Midbrain (tissue), 1 donor: ENCODE measurements at places on chromosomes 6 and 20.

DNA sequence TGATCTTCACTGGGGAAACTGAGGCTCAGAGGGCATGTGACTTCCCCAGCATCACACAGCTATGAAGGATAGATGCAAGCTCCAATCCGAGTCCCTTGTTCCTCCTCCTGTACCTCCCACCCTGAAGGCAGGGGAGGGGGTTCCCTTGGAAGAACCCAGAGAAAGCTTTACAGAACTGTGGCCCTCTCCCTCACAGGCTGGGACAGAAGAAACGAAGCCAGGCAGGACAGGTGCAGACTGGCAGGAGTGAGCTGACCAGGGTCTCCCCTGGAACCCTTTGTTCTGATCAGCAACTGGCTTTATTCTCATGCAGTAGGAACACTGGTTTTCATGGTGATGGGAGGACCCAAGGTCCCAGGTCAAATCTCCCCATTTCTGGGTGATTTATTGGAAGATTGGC lies 90.2 kb downstream of the TMEM242 start:
- DNase-seq = no peak

DNA sequence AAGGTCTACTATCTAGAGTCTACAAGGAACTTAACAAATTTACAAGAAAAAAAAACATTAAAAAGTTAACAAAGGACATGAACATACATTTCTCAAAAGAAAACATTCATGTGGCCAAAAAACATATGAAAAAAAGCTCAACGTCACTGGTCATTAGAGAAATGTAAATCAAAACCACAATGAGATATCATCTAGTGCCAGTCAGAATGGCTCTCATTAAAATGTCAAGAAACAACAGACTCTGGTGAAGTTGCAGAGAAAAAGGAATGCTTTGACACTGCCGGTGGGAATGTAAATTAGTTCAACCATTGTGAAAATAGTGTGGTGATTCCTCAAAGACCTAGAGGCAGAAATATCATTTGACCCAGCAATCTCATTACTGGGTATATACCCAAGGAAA lies 48.3 kb downstream of the OGFRL1 start:
- no peak for DNase-seq

GRCh38 chr6:13311155-13311554 lies 17.2 kb downstream of the TBC1D7 start:
- no peak for DNase-seq

- no peak for DNase-seq
Observed at GRCh38 chr6:163635731-163636364, 221.3 kb downstream of the QKI start.

GRCh38 chr6:42026540-42026939 lies 23.8 kb upstream of the TAF8 start:
- DNase-seq = no peak

- no peak for DNase-seq
Observed at GRCh38 chr6:156053626-156054025, 598.0 kb upstream of the NOX3 start.

DNA sequence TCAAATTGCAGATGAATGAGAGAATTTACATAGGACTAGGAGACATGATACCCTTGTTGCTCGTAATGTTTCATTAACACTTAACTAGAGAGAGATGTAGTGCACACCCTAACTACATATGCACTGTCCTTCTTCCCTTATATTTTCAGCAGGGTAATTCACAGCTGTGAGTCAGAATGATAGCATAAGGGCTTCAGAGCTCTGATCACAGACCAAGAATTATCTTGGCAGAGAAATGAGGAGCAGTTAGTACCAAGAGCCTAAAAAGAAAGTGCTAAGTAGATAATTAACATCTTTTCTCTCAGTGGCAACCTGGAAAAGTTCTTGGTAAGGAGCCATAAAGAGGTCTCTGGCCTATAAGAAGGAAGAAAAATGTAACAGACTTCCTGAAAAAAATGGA lies 35.8 kb downstream of the GRIK2 start:
- no peak for DNase-seq

DNA sequence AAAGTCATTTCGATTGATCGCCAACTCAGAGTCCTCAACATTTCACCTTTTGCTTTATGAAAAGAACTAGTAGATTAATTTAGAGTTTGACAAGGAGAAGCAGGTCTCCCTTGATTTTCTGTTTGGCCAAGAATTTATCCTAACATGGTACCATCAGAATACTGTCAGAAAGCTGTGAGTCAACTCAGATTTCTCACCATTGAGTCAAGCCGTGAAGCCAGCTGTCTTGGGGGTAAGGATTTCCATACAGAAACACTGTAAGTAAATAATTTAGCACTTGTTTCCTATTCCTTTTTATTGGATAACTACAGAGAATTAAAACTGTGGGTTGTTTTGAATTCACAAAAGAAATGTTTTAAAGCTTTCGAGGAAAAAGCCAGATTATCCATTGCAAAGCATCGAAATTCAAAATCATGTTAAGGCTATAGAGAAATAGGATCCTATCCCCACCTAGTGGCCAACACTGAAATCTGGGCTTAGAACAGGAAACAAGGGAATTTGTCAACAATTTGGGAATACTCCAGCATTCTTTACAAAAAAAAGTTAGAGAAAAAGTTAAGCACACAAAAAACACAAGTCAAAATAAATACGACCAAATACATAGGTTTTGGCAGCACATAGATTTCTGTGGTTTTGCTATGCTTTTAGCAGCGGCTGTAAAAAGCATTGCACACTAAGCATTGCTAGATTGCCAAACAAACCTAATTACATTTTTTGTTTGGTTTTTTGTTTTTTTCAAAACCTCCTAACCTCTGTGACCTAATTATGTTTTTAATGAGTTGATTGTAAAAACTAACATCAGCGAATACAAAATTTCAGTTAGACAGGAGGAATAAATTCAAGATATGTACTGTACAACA lies 44.2 kb downstream of the COL11A2 start:
- DNase-seq = peak; percentile 60

- no peak for DNase-seq
Observed at GRCh38 chr6:83518816-83519480, 6.6 kb downstream of the PRSS35 start.

DNA sequence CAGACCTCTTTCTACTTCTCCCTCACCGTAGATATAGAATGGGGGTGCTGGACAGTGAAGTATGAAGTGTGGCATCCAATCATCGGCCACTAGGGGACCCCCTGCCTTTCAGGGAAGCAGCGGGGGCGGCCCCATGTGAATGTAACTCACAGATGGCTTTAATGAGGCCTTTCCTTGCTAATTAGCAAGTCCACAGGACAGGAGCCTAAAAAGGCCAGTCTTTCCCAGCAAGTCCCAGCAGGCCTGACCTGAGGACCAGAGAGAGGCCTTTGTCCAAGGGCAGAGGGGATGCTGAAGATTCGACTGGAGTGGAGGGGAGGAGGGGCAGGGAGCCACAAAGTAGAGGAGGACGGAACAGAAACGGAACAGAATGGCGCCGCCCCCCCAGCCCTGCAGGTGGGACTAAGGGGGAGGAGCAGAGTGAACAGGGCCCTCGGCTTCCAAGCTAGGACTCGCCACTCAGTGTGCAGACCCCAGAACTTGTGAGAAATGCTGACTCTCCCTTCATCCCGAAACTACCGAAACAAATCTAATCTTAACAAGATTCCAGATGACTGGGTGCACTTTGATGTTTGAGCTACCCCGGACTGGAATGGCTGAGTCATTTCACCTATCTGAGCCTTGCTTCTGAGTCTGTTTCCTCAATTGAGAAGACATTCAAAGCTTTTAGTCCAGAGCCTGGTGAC lies 5.8 kb downstream of the C6orf132 start:
- no peak for DNase-seq

- no peak for DNase-seq
Observed at GRCh38 chr6:72287801-72288200, 334.1 kb upstream of the KCNQ5 start.

DNA sequence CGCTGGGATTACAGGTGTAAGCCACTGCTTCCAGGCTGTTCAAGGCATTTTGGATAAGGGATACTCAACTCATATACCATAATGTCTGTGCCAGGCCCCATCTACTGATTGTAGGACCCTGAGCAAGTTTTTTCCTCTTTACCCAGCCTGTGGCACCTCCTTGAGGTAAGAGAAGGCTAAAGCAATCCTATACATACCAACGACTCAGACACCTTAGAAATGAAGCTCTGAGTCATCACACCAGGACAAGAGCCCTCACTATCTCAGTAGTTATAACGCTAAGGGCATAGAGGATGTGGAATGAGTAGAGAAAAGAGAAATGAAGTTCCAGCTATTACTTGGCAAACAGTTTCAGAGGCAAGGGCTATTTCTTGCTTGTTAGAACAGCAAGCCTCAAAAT lies 16.9 kb downstream of the NDRG3 start:
- DNase-seq = no peak

GRCh38 chr6:25334793-25335192 lies 55.6 kb downstream of the CARMIL1 start:
- DNase-seq = no peak

- no peak for DNase-seq
Observed at GRCh38 chr6:15288856-15289255, 43.0 kb downstream of the JARID2 start.

GRCh38 chr6:130958468-130958867 lies 104.6 kb downstream of the EPB41L2 start:
- no peak for DNase-seq

DNA sequence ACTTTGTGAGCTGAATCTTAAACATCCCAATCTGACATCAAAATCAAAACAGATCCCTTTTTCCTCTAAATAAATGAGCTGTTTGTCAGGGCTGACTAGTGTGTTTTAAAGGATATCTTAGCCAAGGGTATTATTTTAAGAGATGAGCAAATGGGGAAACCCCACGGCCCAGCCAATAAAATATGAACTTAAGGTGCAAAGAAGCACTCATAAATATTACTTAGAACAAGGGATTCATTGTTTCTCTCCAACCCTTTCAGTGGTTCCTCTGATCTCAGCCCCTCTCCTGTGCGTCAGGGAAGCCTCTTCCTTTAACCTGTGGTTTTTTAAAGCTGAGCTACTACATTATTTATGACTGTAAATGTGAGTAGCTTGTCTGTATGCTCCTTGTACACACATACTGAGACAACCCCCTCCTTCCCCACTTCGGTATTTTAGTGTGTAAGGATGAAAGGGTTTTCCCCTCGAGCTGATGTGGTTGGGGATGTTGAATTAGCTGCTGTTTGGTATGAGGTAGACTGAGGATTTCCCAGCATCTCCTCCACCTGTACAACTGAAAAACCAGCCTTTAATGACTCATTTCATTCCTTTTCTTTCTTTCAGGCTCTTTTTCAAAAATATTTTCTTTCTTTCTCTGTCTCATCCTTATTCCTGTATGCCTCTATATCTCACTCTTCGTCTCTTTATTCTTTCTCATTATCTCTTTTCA lies 6.5 kb downstream of the BMP5 start:
- no peak for DNase-seq

DNA sequence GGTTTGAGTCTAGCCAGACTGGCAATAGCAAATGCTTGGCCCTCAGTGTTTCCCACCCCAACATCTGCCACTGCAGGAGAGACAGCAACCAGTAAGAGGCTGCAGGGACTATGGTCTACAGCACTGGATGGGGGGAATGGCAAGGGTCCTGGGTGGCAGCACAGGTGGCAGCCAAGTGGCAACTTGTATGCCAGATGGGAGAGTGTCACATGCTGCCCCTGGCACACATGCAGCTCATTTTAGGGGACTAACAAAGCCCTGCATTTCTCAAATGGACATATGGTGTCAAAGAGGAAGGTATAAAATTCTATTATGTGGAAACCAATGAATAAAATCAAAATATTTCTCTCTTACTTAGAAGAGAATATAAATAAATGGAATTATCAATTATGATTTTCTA lies 298.7 kb upstream of the MARCKS start:
- DNase-seq = no peak

DNA sequence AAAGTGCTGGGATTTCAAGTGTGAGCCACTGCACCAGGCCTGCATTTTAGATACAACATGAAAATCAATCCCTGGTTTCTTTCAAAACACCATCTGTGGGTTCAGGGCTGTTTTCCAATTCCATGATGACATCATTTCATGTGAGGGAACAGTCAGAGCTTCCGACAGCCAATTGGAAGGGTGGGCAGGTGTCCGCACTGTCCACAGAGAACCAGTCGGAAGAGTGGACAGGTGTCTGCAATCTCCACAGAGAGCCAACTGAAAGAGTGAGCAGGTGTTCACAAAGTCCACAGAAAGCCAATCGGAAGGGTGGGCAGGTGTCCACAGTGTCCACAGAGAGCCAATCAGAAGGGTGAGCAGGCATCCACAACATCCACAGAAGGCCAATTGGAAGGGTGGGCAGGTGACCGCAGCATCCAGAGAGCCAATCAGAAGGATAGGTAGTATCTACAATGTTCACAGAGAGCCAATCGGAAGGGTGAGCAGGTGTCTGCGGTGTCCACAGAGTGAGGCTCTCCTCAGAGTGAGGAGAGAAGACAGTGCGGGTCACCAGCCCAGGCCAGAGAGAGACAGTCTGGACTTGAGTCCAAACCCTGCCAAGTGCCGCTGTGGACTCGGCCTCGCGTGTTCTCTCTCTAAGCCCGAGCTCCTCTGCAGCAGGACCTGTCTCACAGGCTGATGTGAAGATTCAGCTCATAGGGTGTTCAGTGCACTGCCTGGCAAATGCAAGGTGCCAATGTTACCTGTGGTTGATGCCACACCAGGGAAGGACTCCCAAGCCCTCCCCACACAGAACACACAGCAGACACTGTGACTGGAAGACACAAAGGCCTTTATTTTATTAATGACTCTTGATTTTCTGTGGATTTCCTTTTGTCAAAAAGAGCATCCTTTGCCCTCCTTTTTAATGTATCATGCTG lies 57.3 kb downstream of the DLL1 start:
- no peak for DNase-seq

DNA sequence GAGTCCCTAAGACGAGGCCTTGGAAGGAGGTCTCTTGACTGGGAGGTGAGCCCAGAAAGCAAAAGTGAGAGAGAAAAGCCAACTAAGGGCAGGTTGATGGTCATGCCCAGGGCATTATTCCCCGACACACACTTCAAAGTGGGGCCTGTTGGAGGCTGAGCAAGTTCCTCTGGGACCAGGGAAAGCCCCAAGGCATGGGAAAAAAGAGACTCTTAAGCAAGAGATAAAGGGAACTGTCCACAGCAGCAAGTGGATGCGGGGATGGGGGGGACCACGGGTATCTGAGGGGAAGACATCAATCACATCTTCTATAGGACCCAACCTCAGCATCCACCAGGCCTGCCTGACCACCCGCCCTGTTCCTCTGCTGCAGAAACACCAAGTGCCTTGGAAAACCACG lies 119.9 kb upstream of the MAFB start:
- DNase-seq = no peak
